Thymus (tissue), 14 donors: ENCODE measurements at places on chromosomes 6 and 20.

DNA sequence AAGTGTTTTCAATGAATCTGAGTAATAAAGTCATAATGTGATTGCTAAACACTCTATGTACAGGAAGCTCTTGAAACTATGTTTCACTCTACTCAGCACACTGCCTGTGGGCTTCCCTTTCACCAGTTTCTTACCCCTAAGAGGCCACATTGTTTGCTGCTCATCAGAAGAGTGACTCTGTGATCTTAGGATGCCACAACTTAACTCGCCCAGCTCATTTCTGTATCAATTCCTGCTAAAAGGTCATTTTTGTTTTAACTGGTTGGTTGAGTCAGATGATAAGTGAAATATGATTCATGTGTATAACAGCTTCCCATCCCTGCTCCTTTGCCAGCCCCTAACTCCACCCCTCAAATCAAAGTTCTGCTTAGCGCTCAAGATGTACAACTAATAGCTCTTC, 9.8 kb upstream of the NDUFAF4 start:
- no peak overlapping the region for H3K4me3 ChIP-seq
- H3K27me3 ChIP-seq: peaks cover 19% of the 10 kb centered on the region
- H3K36me3 ChIP-seq: no peaks in the 10 kb centered on the region
- no peak for DNase-seq

GRCh38 chr20:47392015-47392720, 35.7 kb upstream of the ZMYND8 start:
- DNase-seq: no peak
- no peak overlapping the region for H3K4me3 ChIP-seq
- H3K4me1 ChIP-seq: no peaks in the 10 kb centered on the region
- no peaks in the 10 kb centered on the region for H3K27me3 ChIP-seq
- no peaks in the 10 kb centered on the region for H3K36me3 ChIP-seq

GRCh38 chr6:38522322-38522721, 117.4 kb downstream of the BTBD9 start:
- DNase-seq: no peak
- no peaks in the 10 kb centered on the region for H3K27me3 ChIP-seq

- no peaks in the 10 kb centered on the region for H3K36me3 ChIP-seq
- H3K27ac ChIP-seq: no peak overlapping the region
- no peaks in the 10 kb centered on the region for H3K27me3 ChIP-seq
- no peak overlapping the region for H3K4me3 ChIP-seq
Measured at GRCh38 chr6:168708526-168708925, 267.5 kb downstream of the SMOC2 start.

- no peak overlapping the region for H3K4me3 ChIP-seq
- H3K27ac ChIP-seq: peak overlapping the region; percentile 74
- H3K4me1 ChIP-seq: peaks cover 19% of the 10 kb centered on the region
- no peak for DNase-seq
- H3K36me3 ChIP-seq: no peaks in the 10 kb centered on the region
Measured at GRCh38 chr6:89372506-89372901, 20.0 kb upstream of the UBE2J1 start.

- H3K27me3 ChIP-seq: no peaks in the 10 kb centered on the region
- H3K4me1 ChIP-seq: peaks cover 5% of the 10 kb centered on the region
- peak; percentile 71 for DNase-seq
- H3K27ac ChIP-seq: peak overlapping the region; percentile 88
Measured at GRCh38 chr6:156780102-156780641, 3.0 kb downstream of the ARID1B start.

- H3K27me3 ChIP-seq: no peaks in the 10 kb centered on the region
- H3K36me3 ChIP-seq: no peaks in the 10 kb centered on the region
- DNase-seq: no peak
- H3K4me1 ChIP-seq: no peaks in the 10 kb centered on the region
Measured at GRCh38 chr20:57665589-57665971, 44.2 kb downstream of the PMEPA1 start.

DNA sequence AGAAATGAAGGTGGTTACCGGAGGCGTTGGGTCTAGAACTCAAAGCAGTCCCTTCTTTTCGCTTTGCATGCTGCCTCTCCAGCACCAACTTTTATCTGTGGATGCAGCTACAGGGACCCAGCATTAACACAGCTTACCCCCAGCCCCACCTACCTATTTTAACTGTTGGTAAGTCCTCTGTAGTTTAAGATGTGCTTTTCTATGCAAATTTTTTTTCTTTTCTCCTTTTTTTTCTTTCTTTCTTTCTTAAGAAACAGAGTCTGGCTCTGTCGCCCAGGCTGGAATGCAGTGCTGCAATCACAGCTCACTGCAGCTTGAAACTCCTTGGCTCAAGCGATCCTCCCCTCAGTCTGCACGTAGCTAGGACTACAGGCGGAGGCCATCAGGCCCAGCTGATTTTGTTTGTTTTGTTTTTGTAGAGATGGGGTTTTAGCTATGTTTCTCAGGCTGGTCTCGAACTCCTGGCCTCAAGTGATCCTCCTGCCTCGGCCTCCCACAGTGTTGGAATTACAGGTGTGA, 6.5 kb upstream of the USP45 start:
- no peak overlapping the region for H3K27ac ChIP-seq
- peaks cover 7% of the 10 kb centered on the region for H3K4me1 ChIP-seq
- no peaks in the 10 kb centered on the region for H3K27me3 ChIP-seq
- DNase-seq: no peak

DNA sequence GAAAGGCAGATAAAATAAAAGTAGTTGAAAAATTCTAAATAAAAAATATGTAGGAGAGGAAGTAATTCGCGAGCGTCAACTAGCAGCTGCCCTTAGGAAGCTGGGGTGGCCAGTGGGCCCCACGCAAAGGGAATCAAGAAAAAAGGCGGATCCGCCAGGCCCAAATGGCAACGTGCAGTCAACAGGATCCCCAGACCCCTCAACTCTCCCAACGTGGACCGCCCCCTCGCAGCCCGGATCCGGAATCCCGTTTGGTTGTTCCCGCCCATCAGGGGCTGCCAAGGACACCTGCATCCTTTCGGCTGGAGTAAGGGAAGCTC, 296 bp downstream of the DZANK1 start:
- no peaks in the 10 kb centered on the region for H3K27me3 ChIP-seq
- peak overlapping the region; percentile 85 for H3K4me3 ChIP-seq
- H3K27ac ChIP-seq: no peak overlapping the region
- peaks cover 9% of the 10 kb centered on the region for H3K4me1 ChIP-seq

DNA sequence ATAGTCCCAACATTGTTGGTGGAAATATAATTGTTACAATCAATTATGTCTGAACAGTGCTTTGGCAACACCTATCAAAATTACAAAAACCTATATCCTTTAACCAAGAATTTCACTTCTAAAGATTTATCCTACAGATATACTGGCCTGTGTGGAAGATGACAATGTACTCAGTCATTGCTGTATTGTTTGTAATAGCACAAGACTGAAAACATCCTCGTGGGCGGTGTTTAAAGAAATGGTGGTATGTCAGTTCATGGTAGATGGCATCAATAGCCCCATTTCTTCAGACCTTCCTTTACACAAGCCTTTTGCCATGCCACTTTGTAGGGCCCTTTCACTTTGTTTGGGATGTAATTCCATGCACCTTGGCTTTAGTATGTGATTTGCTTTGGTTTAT, 9.8 kb upstream of the TPBG start:
- H3K27me3 ChIP-seq: no peaks in the 10 kb centered on the region
- H3K4me1 ChIP-seq: no peaks in the 10 kb centered on the region
- no peak overlapping the region for H3K4me3 ChIP-seq
- H3K27ac ChIP-seq: no peak overlapping the region
- DNase-seq: no peak

- H3K27me3 ChIP-seq: no peaks in the 10 kb centered on the region
- peak; percentile 89 for DNase-seq
- H3K4me3 ChIP-seq: no peak overlapping the region
Measured at GRCh38 chr20:44609516-44610312, 27.3 kb downstream of the PKIG start.

DNA sequence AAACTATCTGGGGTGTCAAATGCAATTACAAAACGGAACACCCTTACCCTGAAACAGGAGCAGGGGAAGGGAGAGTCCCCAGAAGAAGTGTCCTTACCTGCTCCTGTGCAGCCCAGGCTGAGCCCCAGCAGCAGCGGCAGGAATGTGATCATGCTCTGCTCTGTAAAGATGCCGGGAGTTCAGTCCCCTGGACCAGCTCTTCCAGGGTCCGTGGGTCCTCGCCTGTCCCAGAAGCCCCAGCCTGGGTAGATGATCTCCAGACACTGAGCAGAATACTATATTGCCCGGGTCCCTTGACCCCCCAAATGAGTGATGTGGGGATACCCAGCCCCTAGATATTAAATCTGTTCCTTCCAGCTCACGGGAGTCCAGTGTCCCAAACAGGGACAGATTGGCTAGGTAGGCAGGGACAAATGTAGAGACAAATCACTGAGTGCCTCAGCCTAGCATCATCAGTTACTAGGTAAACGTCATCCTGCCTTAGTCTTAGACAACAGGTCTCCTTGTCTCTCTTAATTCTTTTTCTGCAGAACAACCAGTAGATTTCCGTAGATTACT, at the start of gene HLA-DMB:
Gene HLA-DMB (minus strand): TSS at position 373 of the 558 bp plus-strand sequence. CDS start 221 bp downstream, at position 152.
- peak within 1 kb of the TSS; percentile 42 for H3K4me3 ChIP-seq
- H3K36me3 ChIP-seq: no peaks in the 10 kb centered on the region
- no peaks in the 10 kb centered on the region for H3K27me3 ChIP-seq
- peaks cover 17% of the 10 kb centered on the region for H3K4me1 ChIP-seq
- H3K27ac ChIP-seq: peak within 1 kb of the TSS; percentile 99

GRCh38 chr6:161732594-161732993, 458.7 kb upstream of the AGPAT4 start:
- H3K4me3 ChIP-seq: no peak overlapping the region
- DNase-seq: no peak
- H3K27ac ChIP-seq: no peak overlapping the region
- no peaks in the 10 kb centered on the region for H3K4me1 ChIP-seq
- no peaks in the 10 kb centered on the region for H3K27me3 ChIP-seq
- no peaks in the 10 kb centered on the region for H3K36me3 ChIP-seq

- no peak overlapping the region for H3K4me3 ChIP-seq
- H3K27me3 ChIP-seq: no peaks in the 10 kb centered on the region
- H3K4me1 ChIP-seq: no peaks in the 10 kb centered on the region
- no peak for DNase-seq
- peaks cover 44% of the 10 kb centered on the region for H3K36me3 ChIP-seq
Measured at GRCh38 chr6:36492621-36493020, 49.8 kb downstream of the KCTD20 start.

DNA sequence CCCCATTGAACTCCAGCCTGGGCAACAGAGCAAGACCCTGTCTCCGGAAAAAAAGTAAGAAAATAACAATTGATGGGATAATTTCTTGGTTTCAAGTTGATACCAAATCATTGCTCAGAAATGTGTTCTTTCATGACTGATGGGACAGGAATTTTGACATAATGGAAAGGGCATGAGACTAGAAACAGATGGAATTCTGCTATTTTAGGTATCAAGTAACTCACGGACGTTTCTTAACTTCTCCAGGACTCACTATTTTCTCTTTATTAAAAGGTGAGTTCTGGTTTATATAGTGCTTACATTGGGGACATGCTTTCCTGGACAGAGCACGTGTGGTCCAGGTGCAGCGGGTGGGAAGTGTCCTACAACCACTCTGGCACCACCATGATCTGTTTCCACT, 6.0 kb upstream of the DSP start:
- H3K27me3 ChIP-seq: peaks cover 19% of the 10 kb centered on the region
- H3K4me1 ChIP-seq: no peaks in the 10 kb centered on the region
- no peak overlapping the region for H3K4me3 ChIP-seq

DNA sequence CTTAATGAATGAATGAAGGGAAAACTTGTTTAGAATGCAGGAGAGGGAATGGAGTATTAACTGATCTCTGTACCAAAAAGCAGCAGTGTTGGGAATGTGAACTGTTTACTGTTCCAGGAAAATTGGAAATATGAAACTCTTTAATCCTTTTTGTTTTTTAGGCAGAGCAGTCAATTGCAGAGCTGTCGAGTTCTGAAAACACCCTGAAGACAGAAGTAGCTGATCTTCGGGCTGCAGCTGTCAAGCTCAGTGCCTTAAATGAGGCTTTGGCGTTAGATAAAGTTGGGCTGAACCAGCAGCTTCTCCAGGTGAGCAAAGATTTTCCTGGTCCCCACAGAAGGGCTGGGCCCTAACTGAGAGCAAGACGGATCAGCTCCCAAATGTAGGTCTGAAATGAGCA, 20.9 kb downstream of the CEP250 start:
- no peak overlapping the region for H3K27ac ChIP-seq
- H3K27me3 ChIP-seq: no peaks in the 10 kb centered on the region
- peaks cover 69% of the 10 kb centered on the region for H3K36me3 ChIP-seq
- H3K4me3 ChIP-seq: no peak overlapping the region
- no peaks in the 10 kb centered on the region for H3K4me1 ChIP-seq
- no peak for DNase-seq

DNA sequence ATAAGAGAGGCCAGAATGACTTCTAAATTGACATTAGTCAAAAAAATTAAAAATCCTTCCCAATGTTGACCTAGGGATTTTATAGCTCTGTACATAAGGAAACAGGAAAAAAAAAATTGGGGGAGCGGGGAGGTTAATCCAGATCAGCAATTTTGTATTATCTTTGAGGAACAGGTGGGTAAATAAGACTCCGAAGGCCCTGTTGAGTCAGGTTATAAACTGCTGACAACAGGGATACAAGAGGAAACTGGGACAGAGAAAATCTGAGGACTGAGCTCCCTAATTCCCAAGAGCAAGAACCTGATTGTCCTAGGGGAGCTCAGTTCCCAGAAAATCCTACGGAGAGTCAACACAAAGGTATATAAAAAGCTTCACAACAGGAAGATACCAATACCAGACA, 26.8 kb upstream of the CRIP3 start:
- H3K4me1 ChIP-seq: no peaks in the 10 kb centered on the region
- no peak overlapping the region for H3K4me3 ChIP-seq
- peaks cover 37% of the 10 kb centered on the region for H3K36me3 ChIP-seq
- H3K27ac ChIP-seq: no peak overlapping the region
- DNase-seq: no peak

- H3K27me3 ChIP-seq: no peaks in the 10 kb centered on the region
- no peak overlapping the region for H3K27ac ChIP-seq
- peaks cover 16% of the 10 kb centered on the region for H3K4me1 ChIP-seq
- no peaks in the 10 kb centered on the region for H3K36me3 ChIP-seq
Measured at GRCh38 chr6:157491571-157492232, 110.7 kb downstream of the ZDHHC14 start.

DNA sequence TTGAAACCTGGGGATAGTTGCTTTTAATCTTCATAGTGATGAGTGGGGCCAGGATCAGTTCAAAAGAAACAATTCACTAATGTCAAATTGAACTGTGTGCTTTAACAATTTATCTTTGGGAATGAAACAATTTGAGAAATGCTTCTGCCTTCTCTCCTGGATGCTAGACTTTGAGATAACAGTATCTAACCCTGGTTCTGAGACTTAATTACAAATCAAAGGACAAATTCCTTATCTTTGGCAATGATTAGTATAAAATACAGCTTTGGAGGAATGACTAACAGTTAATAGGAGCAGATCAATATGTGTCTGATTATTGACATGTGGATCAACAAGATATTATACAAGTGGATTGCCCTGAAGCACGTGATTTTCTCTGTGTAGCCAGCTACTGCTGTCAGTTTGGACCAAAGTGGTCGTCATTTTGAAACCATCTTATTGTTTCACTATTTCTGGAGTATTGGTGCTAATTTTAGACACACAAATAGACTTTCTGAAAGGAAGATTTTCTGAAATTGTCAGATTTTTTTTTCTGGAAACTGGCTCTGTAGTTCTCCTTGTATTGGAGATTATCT, 6.2 kb upstream of the FLRT3 start:
- no peak overlapping the region for H3K27ac ChIP-seq
- no peaks in the 10 kb centered on the region for H3K27me3 ChIP-seq
- DNase-seq: no peak
- H3K4me3 ChIP-seq: no peak overlapping the region
- H3K4me1 ChIP-seq: no peaks in the 10 kb centered on the region

- DNase-seq: no peak
- H3K4me1 ChIP-seq: no peaks in the 10 kb centered on the region
- H3K4me3 ChIP-seq: no peak overlapping the region
- H3K27me3 ChIP-seq: no peaks in the 10 kb centered on the region
- no peak overlapping the region for H3K27ac ChIP-seq
Measured at GRCh38 chr20:57546956-57547649, 13.8 kb upstream of the PCK1 start.
